ENCODE measurements at places on chromosomes 7 and 10.

- no peak for DNase-seq
Measured at GRCh38 chr7:3321206-3321605, 20.2 kb downstream of the SDK1 start.

DNA sequence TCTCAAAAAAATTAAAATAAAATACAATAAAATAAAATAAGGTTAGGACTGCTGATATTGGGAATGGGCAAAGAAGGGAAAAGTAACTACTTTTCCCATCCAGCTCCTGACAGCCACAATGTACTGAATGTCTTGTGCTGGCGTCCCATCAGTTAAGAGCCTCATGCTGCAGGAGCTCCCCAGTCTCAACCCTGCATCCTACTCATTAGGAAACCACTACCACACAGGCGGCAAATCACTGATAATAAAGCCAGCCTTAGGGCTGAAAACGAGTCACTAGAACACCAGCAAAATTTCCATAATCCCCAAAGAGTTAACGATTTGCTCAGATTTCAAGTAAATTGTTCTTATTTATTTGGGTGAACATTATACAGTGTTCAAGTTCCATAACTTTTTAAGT, 4.3 kb downstream of the YWHAG start:
- DNase-seq: no peak

DNA sequence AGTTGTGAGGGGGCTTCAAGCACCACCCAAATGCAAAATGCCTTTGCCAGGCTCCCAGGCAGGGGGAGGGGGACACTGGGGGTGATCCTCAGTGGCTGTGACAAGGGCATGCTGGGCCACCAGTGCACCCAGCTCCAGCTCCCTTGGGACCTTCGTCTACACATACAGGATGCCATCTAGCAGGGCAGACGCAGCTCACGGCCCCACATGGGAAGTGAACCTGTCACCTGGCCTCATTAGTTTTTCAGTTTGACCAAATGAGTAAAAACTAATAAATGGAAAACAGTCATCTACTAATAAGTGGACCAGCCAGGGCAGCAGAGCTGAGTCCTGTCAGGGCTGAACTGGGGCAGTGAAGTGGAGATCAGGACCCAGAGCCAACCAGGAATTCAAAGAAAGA, 50.2 kb downstream of the TLL2 start:
- no peak for DNase-seq

DNA sequence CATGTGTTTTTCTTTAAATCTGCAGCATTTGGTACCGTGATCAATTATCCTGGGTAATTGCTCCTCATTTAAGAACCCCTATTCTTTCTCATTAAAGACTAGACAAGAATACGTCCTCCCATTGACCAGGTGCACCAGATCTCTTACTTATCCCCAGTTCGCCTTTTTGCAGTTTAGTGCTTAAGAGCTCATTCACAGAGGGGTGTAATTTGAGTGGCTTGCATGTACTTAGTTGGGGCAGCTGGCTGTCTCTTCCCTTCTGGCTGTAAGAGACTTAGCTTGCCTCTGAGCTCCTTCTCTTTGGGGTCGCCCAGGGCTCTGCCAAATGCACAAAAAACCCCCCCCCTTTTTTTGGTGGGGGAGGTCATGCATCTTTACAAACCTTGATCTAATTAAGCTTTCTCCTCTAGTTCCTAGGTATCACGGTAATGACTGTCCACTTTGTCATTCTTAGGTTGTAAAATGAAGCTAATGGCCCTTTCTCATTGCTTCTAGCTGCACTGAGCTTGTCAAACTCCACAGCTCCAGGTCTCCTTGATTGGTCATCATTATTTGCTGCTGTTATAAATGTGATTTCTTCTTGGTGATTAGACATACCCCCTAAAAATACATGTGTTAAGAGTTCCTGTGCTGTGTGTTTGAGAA, 26.3 kb downstream of the GAD2 start:
- DNase-seq: peak; percentile 96

GRCh38 chr7:68744036-68744435, 854.2 kb upstream of the AUTS2 start:
- DNase-seq: no peak

DNA sequence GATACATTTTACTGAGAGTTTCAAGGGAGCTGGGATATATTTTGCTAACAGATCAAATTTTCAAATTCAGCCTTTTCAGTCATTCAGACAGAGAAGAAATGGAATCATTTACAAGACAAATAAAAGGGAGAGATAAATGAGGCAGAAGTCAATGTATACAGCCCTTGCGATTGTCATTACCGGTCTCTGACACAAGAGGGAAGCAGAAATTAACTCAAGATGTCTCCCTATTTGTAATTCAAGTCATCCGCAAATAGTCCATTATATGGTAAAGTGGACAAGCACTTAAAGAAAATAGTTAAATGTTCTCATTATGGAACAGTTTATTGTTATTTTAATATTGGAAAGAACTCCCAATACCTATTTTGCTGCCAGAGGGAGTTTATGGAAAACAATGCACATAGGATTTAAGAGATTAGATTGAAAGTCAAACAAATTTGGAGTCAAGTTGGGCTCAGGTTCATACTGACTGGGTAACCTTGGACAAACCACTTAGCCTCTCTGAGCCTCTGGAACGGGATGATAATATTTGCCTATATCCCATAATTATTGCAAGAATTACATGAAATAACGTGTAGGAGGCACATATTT, 89.3 kb upstream of the PRKCQ start:
- DNase-seq: peak; percentile 0

DNA sequence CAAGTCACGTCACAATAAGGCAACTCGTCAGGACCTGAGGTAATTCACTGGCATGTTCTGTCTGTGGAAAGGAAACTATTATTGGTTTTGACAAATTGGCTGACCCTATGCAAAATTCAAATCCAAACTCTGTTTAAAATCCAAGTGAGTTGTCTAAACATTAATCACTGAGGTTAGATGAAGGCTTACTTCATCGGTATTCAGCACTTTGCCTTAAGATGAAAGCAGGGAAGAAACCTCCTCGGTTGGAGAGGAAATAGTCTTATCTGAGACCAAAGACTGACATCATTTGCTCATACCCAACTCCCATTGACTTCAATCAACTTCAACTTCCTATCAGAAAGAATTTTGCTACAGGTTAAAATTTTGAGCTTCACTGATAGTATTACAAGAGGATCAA, 355.1 kb upstream of the MBL2 start:
- DNase-seq: no peak

DNA sequence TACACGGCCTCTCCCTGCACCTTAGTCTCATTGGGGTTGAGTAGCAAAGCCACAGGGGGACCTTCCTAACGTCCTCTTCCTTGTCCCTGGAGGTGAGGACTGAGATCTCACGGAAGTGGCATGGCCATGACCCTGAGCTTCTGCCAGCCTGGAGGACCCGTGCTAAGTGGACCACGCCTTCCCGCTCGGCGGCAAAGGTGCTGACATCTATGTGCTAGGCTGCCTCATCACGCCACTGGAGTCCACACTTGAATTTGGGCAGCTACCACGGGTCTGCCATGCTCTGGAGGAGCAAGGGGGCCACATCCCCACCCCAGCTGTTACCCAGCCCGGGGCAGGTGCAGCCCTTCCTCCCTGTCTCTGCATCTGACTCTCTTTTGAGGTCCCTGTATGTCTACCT, 15.3 kb downstream of the GHRHR start:
- DNase-seq: no peak

GRCh38 chr10:68135922-68136792, 26.9 kb downstream of the MYPN start:
- DNase-seq: peak; percentile 13

DNA sequence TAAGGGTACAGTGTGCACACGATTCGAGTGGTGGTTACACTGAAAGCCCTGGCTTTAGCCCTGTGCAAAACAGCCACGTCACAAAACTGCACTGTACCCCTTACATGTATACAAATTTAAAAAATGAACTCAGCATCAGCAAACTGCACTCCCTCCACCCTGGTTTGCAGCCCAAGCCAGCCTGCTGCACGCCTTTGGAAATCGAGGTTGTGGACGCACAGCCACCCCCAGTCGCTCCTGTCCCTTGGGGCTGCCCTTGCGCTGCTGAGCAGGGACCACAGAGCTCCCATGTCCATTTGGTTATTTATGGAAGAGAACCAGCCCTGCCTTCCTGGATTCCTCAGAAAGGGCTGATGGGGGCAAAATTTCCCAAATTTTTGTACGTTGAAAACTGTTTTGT, 98.8 kb downstream of the INPP5A start:
- no peak for DNase-seq

- peak; percentile 5 for DNase-seq
Measured at GRCh38 chr10:80397014-80397413, 11.3 kb upstream of the PRXL2A start.

DNA sequence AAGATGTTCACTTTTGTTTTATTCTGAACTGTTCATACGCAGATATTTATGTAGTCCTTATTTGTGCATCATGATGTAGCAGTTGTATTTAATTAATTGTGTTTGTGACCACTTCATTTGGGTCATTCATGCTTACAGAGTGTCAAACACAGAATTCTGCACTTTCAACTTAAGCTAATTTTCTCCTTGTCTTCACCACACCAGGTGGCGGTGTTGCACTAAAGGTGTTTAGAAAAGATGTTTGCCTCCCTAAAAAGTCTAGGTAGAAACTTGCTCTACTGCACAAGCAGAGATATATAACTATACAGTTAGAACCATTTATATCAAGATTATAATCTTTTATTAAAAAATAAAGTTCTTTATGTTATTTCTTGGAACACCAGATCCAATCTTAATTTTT, 1.3 kb upstream of the TAS2R38 start:
- peak; percentile 67 for DNase-seq

DNA sequence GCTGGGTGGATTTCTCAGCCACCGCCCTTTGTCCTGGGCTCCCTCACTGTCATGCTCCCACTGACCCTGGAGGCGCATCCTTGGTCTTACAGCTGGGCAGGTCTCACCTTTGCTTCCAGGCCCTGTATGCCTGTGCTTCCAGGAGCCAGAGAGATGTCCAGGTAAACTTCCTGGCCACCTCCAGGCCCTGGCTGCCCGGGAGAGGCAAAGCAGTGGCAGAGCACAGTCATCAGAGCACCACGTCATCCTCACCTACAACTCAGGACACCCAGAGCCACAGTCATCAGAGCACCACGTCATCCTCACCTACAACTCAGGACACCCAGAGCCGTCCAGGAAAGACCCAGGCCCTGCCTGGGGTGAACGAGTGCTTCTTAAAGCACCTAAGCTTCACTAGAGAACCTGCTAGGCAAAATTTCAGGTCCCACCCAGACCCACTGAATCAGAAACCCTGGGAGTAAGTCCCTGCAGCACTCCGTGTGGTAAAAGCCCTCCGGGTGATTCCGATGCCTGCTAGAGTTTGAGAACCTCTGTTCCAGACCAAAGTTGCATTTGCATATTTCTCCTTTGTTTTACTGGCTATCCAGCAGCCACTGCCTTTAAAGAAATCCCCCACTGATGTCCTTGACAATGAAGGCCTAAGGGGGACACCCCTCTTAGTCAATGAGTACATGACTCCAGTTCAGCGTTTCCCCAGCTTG, 62.3 kb downstream of the DLG5 start:
- DNase-seq: no peak

DNA sequence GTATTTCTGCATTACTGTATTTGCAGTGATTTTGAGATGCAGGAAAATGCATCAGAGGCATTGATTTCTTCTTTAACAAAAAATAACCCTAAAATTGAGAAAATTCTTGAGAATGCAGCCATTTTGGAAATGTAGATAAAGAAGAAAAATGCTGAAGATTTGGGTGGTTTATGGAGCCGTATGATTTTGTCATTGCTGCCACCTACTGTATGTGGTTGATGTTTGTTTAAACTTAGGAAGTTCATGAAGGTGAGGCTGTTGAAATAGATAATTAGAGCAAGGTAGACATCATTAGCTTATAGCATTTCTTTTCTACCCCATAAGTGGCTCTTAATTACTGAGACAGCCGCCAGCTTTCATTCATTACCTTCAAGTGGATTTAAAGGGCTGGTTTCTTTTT, 92.1 kb upstream of the SAMD8 start:
- peak; percentile 84 for DNase-seq

GRCh38 chr10:35637462-35637861, 4.6 kb downstream of the FZD8 start:
- DNase-seq: peak; percentile 9

DNA sequence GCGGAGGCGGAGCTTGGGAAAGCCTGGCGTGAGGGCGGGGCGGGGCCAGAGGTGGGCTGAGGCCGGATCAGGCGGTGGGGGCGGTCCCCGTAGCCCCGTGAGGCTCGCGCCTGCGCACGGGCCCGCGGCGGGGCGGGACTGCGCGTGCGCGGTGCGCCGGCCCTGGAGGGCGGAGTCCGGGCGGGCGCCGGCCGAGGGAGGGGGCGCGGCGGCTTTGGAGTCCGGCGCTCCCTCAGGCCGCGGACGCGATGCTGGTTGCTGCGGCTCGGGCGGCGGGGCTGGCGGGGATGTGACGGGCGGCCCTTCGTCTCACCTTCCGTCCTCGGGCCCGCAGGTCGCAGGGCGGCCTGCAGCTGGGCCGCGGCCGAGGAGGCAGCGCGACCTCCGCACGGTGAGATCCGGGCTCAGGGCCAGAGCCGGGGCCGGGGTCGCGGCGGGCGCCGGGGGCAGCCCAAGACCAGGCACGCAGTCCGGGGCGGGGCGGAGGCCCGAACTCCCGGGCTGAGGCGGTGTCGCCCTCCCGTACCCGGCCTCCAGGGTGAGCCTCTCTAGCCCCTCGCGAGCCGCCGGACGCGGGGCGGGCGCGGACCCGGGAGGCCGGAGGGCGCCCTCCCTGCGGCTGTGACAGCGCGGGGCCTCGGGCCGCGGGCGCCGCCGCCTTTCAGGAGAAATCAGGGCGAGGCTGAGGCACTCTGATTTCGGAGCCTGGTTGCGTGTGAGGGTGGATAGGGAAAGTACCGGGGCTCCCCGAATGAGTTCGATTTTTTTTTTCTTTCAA, at the start of gene CCSER2:
Gene CCSER2 (plus strand): TSS at position 172 of the 778 bp plus-strand sequence. CDS start 42,464 bp downstream, outside the sequence.
- peak; percentile 89 for DNase-seq

DNA sequence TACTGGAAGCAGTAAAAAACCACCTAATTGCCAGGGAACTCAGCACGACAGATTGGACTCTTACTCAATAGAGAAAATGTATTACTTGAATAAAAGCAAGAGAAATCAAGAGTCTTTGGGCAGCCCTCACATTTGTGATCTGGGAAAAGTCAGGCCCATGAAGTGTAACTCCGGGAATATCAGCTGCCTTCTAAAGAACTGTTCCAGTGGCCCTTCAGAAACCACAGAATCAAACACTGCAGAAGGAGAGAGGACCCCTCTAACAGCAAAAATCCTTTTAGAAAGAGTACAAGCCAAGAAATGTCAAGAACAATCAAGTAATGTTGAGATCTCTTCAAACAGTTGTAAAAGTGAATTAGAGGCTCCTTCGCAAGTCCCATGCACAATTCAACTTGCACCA, 540.0 kb upstream of the TEX47 start:
- DNase-seq: no peak

DNA sequence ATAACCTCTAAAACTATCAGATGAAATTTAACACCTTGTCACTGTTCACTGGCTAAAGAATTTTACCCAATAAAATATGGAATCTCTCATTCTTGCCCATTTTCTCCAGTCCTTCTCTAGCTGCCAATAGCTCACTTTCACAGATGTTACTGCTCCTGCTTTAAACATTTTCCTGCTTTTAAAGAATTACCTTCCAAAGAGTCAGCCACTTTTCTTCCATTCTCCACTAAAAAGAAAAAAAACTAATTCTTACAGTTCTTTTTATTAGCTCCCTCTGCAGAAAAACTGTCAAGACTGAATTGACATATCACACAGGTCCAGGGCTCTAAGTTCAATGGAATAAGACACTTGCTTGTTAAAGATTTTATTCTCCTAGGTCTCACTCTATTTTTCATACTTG, 114.8 kb downstream of the SFMBT2 start:
- DNase-seq: no peak

GRCh38 chr10:22986771-22987542, 59.1 kb downstream of the ARMC3 start:
- peak; percentile 12 for DNase-seq
